ENCODE measurements at places on chromosomes 7 and 10.

DNA sequence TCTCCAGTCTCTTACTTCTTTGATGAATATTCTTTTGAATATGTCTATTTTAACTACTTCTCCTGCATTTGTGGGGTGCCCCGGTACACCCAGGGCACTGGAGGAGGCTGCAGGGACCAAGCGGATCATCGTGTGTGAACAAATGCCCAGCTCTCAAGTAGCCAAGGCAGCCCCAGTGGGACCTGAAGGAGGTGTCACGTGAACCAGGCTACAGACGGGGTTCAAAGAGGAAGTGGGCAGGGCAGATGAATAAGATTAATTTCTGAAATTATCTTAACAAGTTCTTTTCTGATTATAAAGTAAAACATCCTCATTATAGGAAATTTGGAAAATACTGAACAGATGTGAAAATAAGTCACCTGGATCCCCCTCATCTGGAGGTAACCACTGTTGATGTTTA is 78.4 kb upstream of the DUSP5 start:
- no peaks in the 10 kb centered on the region for H3K36me3 ChIP-seq
- H3K4me3 ChIP-seq: no peak overlapping the region
- no peak for DNase-seq
- H3K27ac ChIP-seq: no peak overlapping the region

DNA sequence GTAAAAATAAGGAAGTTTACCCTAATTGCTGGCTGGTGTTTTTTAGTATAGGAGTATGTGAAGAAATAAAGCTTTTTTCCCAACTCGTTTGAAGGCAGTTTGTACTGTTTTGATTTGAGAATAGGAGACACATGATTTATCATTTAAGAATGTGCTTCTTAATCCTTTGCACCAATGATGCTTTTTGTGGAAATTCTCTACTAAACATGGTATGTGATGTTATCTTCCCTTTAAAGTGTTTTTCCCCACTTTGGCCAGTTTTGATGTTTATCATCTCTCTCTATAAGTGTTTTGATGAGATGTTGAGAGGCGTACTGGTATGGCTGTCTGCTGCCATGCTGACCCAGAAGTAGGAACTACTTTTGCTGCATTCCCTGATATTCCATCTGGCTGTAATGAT is 85.1 kb downstream of the SUGCT start:
- no peaks in the 10 kb centered on the region for H3K36me3 ChIP-seq
- H3K27ac ChIP-seq: peak overlapping the region; percentile 76
- H3K27me3 ChIP-seq: no peaks in the 10 kb centered on the region
- DNase-seq: no peak
- H3K4me1 ChIP-seq: no peaks in the 10 kb centered on the region

- H3K4me3 ChIP-seq: no peak overlapping the region
- no peak overlapping the region for H3K27ac ChIP-seq
- H3K36me3 ChIP-seq: no peaks in the 10 kb centered on the region
- H3K27me3 ChIP-seq: no peaks in the 10 kb centered on the region
These were observed 29.8 kb downstream of the RSU1 start for GRCh38 chr10:16787361-16787791.

DNA sequence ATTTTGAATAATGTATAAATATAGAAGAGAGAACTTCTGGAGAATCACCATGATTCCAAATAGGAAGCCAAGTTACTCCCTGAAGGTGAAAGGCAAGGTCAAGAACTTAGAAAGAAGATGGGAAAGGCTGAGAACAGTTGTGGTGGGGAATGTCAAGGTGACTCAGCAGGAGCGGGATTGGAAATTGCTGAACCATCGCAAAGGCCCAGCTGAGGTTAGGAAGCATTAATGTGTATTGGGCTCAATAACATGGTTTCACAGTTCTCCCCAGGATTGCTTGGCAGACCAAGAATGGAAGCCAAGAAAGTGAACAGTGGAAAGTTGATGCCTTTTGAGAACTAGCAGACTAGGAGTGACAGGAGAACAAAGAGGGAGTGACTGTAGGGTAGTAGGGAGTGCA is 133.3 kb downstream of the VTI1A start:
- no peak overlapping the region for H3K4me3 ChIP-seq
- no peak for DNase-seq
- no peaks in the 10 kb centered on the region for H3K27me3 ChIP-seq
- no peaks in the 10 kb centered on the region for H3K36me3 ChIP-seq

DNA sequence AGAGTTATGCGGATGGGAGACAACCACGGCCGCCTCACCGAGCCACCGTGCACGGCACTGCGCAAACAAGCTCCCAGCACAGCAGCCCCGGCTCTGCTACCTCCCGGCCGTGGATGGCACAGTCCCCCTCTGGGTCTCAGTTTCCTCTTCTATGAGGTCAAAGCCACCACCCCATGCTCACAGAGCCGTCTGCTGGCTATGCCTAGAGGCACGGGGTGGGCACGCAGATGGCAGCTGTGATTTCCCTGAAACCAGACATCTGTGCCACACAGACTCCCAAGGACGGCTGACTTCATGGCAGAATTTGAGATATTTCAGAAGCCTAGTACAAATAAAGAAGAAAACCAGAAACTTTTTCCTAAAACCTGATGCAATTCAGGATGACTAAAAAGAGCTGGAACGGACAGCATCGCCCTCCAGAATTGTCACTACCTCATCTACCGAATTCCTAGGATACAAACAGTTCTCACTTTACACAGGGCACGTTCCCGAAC is 73.2 kb downstream of the AMZ1 start:
- H3K36me3 ChIP-seq: no peaks in the 10 kb centered on the region
- peak overlapping the region; percentile 51 for H3K27ac ChIP-seq
- DNase-seq: no peak
- no peaks in the 10 kb centered on the region for H3K27me3 ChIP-seq
- peaks cover 74% of the 10 kb centered on the region for H3K4me1 ChIP-seq
- H3K4me3 ChIP-seq: no peak overlapping the region

- H3K4me3 ChIP-seq: no peak overlapping the region
- H3K27me3 ChIP-seq: no peaks in the 10 kb centered on the region
- no peak for DNase-seq
- no peak overlapping the region for H3K27ac ChIP-seq
These were observed 162.5 kb upstream of the CELF2 start for GRCh38 chr10:10855151-10855581.

DNA sequence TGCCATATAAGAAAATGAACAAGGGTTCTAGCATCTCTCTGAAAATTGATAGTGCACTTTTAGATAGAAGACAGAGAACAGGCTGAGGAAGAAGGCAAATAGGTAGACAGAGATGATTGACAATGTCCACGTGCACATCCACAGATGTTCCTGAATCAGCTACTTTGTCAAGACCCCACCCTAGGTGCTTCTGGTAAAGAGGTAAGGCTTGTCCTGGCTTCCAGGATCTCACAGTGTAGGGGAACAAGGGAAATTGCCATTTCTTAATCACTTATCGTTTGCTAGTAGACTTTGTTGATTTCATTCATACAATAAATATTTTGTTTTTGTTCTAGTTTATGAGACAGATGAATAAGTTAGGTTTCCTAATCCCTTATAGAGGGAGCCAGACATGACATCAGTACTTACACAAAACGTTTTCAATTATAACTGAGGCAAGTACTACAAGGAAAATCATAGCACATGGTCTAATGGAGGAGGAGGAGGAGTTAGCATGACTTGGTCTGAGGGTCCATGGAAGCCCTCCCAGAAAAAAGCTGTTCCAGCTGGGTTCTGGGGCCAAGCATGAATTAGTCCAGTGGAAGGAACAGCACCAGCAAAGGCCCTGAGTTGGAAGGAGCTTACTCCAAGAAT is 115.9 kb upstream of the ARID5B start:
- no peaks in the 10 kb centered on the region for H3K36me3 ChIP-seq
- H3K4me1 ChIP-seq: peaks cover 16% of the 10 kb centered on the region
- H3K27ac ChIP-seq: no peak overlapping the region
- DNase-seq: no peak
- H3K4me3 ChIP-seq: no peak overlapping the region
- H3K27me3 ChIP-seq: no peaks in the 10 kb centered on the region

- H3K36me3 ChIP-seq: no peaks in the 10 kb centered on the region
- H3K4me3 ChIP-seq: no peak overlapping the region
- no peak for DNase-seq
- no peaks in the 10 kb centered on the region for H3K27me3 ChIP-seq
- no peaks in the 10 kb centered on the region for H3K4me1 ChIP-seq
These were observed 147.1 kb upstream of the GDF10 start for GRCh38 chr10:47152861-47153349.

GRCh38 chr10:52583336-52583735 is 189.2 kb downstream of the MBL2 start:
- no peaks in the 10 kb centered on the region for H3K27me3 ChIP-seq
- DNase-seq: no peak
- no peaks in the 10 kb centered on the region for H3K36me3 ChIP-seq
- no peaks in the 10 kb centered on the region for H3K4me1 ChIP-seq

- no peaks in the 10 kb centered on the region for H3K27me3 ChIP-seq
- H3K4me3 ChIP-seq: no peak overlapping the region
- no peak for DNase-seq
These were observed 94.7 kb upstream of the IMMP2L start for GRCh38 chr7:111657018-111657417.

GRCh38 chr7:27030393-27031050 is 65.3 kb downstream of the HOXA1 start:
- H3K27me3 ChIP-seq: no peaks in the 10 kb centered on the region
- no peak overlapping the region for H3K4me3 ChIP-seq
- no peak overlapping the region for H3K27ac ChIP-seq
- no peak for DNase-seq
- no peaks in the 10 kb centered on the region for H3K4me1 ChIP-seq
- H3K36me3 ChIP-seq: no peaks in the 10 kb centered on the region

Data from sigmoid colon (tissue), 7 donors.